ENCODE measurements at places on chromosomes 7 and 10.

GRCh38 chr10:4902571-4903011, 60.6 kb upstream of the AKR1C1 start:
- peak; percentile 37 for DNase-seq

DNA sequence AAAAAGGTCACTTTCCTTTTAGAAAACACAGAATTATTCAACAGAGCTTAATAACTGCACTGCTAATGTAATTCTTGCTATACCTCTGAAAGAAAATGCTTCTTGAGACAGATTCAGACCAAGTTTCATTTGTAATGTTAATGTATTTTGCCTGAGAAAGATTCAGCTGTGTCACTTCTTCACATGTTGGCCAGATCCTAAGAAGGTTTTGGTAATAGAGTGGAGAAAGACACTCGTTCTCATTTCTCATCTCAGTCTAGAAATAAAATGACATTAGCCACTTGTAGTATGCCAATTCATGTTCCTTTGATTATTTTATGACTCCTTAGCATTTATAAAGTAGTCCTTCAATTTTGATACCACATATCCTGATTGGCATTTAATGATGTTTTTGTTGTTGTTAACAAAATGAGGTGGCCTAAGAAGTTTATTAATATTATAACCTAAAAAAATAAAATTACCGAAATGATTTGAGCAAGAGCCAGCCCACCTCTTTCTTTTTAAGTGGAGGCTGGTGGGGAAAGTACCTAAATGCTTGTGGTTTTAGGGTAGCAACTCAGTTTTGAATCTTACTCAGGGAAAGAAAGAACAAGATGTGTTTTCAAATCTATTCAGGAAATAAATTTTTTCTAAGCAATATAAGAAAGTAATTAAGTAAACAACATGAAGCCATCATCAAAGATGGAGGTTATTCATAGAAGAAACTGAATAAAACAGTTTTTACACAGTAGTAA, 16.4 kb upstream of the ELAPOR2 start:
- no peak for DNase-seq

- no peak for DNase-seq
Observed at GRCh38 chr7:152865461-152865860, 105.9 kb downstream of the ACTR3B start.

DNA sequence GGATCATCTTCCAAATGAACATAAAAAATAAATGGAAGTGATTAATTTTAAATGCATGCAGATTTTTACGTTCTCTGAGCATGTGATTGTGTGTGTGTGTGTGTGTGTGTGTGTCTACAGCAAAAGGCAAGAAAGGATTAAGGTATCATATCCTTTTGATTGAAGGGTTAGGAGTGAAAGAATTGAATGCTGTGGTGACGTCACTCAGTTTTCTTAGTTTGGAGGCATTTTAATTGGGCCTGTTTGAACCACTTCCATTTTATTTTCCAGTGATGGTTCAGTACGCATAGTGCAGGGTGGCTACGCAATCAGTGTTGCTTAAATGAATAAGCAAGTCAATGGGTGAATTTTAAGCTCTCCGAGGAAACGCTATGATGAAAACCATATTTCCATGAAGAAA, 31.3 kb downstream of the TACC2 start:
- no peak for DNase-seq

DNA sequence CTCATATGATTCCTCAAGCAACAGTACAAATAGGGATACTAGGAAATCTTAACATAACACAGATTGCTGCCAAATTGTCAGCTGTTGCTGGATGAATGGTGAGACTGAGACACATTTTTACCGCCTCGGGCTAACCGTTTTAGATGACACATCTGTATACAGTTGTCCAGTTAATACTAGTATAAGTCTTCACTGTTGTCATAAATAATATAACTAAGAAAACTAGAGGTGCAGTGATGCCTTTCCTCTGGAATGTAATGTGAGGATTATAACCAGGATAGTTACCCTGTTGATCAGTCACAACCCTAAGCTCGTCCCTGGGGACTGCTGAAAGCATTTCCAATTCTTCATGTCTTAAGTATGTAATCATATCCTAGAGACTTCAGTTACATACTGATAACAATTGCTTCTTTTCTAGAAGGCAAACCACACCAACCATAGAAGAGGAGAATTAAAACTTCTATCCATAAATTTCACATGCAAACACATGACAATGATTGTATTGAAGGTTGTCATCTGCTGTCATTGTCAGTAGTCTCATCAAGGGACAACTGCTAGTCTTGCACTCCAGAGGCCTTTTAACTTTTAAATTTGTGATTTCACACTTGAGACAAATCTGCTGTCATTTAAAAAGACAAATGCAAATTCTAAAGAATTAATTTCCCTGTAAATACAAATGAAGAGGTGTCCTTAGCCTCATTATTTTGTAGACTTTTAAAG, 100.4 kb upstream of the SEMA3D start:
- DNase-seq: peak; percentile 68
